H54 (cell line): ENCODE measurements at places on chromosomes 5 and 9.

- no peak for DNase-seq
Observed at GRCh38 chr5:147737921-147738320, 44.6 kb downstream of the JAKMIP2 start.

GRCh38 chr9:112422417-112423148 lies 42.7 kb downstream of the HSDL2 start:
- DNase-seq = no peak

DNA sequence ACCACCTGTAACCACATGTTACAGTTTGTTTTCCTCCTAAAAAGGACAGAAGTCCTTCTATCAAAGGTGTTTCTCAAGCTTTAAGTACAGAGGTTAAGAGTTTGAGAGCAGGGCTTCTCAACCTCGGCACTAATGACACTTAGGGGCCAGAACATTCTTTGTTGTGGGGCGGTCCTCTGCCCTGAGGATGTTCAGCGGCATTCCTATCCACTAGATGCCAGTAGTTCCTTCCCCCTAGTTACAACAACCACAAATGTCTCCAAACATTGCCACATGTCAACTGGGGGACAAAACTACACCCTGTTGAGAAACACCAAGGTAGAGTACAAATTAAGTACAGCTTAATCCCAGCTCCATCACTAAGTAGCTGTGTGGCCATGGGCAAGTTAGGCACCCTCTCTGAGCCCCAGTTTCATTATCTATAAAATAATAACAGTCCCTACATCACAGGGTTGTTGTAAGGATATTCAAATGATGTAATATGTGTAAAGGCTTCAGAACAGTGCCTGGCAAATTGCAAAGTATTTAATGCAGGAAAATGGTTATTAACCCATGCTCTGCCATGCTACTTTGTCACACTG lies 44.6 kb downstream of the PIP5K1B start:
- DNase-seq = no peak

DNA sequence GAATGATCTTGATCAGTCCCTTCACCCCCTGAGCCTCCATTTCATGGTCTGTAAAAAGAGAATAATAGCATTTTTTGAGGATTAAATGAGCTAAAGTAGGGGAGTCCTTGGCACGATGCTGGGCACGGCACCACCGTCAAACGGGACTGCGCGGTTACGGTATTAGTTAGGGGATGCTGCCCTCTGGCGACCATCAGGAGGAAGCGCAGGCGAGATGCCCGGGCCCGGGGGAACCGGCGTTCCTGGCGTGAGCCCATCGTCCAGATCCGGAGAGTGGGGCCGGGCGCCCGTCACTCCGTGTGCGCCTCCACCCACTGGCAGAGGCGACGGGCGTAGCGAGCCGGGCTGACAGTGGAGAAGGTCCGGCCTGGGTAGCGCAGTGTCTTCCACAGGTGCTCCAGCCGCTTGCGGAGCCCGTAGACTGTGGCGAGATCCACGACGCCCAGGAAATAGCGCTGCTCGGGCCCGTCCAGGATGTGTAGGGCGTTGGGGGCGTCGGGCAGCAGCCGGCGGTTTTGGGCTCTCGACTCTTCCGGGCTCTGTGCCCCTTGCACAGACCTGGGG lies 4.8 kb upstream of the ST6GALNAC4 start:
- peak; percentile 94 for DNase-seq

DNA sequence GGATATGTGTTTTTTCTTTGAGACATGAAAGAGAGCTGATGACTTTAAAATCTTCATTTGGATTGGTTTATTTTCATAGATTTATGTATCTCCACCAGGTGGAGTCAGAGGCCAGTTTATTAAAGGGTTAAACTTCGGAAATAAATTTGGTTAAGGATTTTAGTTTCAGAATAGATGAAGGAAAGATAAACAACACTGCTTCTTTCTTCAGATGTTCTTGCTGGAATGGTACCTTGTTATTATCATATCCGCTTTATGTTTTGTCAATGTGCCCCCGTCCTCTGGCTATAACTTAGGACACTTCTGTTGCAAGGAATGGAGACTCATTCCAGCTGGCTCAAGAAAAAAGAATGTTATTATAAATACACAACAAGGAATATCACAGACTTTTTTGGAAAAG lies 81.2 kb downstream of the ALDH1A1 start:
- no peak for DNase-seq

DNA sequence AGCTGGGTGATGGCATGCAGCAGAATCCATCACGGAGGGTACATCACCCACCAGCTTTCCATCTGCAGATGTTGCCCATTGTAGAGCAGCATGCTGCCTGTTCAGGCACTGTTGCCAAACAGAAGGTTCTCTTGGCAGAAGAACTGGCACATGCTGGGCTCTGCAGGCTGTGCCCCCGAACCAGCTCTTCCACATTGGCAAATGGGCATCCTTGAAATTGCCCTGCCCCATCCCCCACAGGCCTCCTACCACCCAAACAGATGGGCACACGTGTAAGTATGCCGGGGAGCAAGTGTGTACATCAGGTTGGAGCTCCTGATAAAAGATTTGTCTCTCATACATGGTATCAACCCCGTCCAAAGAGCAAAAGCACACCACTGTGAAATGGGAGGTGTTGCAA lies 220.3 kb upstream of the TAS2R1 start:
- no peak for DNase-seq

DNA sequence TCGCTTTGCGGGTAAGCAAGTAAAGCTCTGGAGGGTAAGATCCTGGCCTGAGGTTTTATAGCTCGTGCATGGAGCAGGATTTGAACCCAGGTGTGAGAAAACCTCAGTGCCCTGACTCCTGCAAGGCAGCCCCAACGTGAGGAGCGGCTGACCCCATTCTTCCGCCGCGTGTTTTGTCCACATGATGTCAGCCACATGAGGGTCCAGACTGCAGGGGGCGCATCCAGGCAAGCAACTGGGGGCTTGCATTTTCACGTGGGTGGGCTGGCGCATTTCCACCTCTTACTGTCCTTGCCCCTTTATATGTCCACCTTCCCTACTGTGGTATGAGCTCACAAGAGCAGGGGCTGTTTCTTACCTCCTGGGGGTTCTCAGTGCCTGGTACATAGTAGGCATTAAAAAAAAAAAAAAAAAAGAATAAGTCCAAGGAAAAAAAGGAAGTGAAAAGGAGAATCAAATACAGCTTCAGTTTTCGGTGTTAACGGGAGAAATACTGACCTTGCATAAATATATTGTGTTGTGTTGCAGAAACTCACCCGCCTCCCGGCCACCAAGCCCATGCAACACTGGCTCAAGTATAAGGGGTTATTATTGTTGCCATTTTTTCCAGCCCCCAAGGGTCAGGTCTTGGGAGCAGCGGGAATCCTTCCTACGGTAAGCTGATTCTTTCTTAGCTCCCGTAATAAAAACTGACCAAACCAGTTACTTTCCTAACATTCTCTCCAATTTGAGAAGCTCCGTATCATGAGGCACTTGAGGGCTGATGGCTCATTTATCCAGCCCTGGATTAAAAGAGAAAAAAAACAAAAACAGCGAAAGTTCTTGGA lies 15.0 kb downstream of the TLX3 start:
- DNase-seq = no peak

DNA sequence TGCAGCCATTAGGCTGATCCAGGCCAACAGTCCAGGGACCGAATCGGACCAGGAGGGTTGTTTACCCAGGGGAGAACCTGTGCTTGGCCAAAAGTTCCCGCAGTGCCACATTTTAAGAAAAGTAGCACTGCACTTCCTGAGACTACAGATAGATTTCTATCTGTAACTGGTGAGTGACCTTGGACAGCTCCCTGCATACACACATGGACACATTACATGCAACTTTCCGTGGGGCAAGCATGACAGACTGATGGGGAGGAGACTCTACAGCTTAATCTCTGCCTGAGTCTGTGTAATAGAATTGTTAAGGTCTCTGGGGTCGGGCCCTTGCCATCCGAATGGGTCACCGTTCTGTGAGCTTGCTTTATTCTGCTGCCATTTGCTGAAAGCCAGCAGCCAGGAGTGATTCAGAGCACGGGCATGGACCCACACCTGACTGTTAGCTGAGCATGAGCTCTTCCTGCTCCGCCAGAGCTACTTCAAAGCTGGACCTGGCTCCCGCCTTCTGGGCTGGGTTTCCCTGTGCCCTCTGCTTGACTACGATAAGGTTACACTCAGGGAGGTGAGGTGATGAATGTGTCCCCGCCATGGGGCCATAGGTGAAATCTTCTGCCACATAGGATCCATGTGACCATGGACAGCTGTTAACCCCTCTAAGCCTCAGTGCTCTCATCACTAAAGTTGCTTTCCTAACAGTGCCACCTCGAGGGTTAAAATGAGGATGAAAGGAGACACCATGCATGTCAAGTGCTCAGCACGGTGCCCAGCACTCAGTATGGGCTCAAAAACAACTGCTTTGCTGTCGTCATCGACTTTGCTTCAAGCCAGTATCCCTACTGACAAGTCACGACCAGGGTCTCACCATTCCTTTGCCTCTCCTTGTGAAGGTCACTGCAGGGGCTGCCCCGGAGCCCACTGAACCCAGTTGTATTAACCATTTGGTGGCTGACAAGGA lies 200.0 kb downstream of the MELK start:
- DNase-seq = no peak

DNA sequence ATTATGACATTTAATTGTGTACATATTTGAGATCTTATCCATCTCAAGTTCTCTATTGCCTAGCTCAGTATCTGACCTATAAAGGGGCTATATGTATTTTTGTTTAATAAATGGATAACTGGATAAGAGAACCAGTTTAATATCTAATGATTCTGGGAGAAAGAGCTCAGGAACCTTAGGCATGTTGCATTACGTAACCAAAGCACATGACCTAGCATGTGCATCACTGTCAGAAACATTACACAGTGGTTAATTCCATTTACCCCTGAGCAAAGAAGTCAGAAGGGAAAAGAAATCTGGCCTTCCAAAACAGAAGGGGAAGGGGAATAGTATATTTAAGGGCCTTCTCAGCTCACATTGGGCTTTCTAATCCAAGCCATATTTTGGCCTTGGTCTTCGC lies 12.3 kb downstream of the PAPPA start:
- no peak for DNase-seq

DNA sequence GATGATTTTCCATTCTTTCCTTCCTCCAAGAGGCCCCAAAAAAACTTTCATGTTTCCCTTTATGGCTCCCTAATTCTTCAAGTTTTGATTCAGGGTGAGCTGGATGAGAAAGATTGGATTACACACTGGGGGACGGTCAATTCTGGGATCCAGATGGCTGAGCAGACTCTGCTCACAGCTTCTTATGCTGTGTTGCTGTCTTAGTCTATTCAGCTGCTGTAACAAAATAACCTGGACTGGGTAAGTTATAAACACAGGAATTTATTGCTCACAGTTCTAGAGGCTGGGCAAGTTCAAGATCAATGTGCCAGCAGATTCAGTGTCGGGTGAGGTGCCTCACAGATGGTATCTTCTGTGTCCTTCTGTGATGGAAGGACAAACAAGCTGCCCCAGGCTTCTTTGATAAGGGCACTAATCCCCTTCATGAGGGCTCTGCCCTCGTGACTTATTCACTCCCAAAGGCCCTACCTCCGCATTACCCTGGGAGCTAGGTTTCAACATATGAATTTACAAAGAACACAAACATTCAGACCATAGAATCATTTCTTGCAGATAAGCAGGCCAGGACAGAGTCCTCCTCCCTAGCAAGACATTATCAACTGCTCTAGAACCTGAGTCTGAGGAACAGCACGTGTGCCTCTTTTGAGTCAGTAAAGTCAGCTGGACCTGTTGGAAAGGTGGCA lies 23.1 kb upstream of the SMAD5 start:
- no peak for DNase-seq

DNA sequence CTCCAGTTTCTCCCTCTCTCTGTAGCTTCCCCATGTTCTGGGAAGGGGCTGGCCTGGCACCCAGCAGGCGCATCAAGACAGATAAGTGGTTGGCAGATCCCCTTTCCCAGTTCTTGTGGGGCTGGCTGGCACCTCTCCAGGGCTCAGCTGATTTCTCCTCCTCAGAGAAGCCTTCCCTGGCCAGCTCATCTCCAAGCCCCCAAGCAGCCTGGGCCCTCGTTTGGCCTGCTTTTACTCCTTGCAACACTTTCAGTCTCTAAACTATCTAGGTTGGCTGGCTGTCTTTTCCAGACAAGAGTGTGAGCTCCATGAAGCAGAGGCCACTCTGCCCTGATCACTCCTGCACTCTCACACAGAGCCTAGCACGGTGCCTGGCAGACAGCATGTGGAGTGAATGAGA lies 13.5 kb downstream of the MACROH2A1 start:
- DNase-seq = no peak

GRCh38 chr5:17249029-17249634 lies 31.7 kb downstream of the BASP1 start:
- DNase-seq = peak; percentile 78

- no peak for DNase-seq
Observed at GRCh38 chr5:178202541-178202940, 1.8 kb upstream of the HNRNPAB start.

GRCh38 chr5:33761139-33761538 lies 130.7 kb downstream of the ADAMTS12 start:
- no peak for DNase-seq

DNA sequence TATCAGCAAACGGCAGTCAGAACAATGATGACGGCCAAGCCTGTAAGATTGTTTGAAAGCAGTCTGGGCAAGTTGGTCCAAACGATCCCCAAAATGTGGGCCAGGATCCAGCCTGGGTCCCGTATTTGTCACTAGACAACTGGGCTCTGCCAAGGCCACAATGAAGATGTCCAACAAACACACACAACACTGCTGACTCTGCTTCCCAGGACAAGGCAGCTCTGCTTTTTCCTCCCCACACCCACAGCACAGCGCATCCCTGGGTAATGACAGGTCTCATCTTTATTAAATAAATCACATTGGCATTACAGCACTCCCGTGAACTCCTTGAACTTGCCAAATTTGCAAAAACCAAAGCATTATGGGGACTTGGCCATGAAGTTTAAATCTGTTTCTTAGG lies 424.1 kb upstream of the ACTBL2 start:
- no peak for DNase-seq

DNA sequence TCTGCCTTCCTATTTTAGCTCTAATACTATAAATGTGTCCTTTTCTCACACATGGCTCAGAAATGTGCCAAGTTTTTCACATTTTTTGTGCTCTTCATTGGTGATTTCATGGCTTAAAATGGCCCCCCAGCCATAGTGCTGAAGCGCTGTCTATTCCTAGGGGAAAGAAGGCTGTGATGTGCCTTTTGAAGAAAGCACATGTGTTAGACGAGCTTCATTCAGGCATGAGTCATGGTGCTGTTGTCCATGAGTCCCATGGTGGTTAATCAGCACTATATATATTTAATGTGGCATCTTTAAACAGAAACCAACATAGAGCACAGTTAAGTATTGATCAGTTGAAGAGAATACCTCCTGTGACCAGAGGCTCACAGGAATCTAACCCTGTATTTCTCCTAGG lies 55.8 kb downstream of the PDE8B start:
- DNase-seq = no peak

- DNase-seq = peak; percentile 7
Observed at GRCh38 chr9:18208166-18209059, 265.5 kb upstream of the ADAMTSL1 start.
